DMS 273 treated with DMSO at 0.1 percent for 48 hours (cell line): ENCODE measurements at places on chromosomes 11 and 22.

GRCh38 chr11:66855574-66856495, 1.0 kb upstream of the LRFN4 start:
- DNase-seq: peak; percentile 49

DNA sequence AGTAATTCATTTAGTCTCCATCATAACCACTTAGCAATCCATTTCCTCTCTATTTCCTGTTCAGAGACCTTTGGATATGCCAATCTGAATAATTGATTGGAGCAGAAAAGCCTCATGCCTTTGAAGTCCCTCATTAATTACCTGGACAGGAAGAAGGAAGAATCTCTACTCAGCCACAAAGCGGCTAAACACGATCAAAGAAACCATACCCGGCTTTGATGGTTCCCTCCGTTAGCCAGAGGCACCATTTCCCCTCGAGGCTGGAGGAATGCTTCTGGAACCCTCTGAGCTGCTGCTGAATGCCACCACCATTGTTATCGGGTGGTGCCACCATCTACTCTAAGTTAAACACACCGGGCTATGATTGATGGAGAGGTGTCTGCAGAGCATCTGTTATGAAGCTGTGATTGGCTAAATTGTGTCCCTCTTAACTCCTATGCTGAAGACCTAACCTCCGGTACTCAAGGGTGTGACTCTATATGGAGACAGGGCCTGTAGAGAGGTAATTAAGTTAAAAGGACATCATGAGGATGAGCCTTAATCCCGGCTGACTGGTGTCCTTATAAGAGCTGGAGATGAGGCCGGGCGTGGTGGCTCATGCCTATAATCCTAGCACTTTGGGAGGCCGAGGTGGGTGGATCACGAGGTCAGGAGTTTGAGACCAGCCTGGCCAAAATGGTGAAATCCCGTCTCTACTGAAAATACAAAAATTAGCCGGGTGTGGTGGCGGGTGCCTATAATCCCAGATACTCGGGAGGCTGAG, 168.6 kb downstream of the CTTN start:
- DNase-seq: no peak

- DNase-seq: no peak
These were observed 4.1 kb downstream of the LRRC32 start for GRCh38 chr11:76666408-76666807.

DNA sequence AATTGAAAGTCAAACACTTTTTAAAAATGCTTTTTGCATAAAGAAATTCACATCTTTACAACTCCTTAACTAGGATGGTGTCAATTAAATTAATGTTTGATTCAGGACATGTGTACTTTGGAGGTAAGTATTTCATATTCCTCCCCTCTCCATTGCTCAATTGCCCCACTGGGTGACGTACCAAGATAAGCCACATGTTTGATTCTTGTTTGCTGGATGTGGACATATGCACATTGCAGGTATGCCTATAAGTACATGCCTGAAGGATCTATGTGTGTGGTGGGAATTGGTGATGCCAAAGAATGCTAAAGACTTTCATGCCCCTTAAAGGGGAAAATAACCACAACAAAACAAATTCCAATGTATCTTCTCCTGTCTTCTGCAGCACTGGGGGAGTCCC, 5.8 kb downstream of the CD44 start:
- DNase-seq: no peak

- DNase-seq: peak; percentile 1
These were observed 20.3 kb upstream of the MICAL2 start for GRCh38 chr11:12090061-12090591.

DNA sequence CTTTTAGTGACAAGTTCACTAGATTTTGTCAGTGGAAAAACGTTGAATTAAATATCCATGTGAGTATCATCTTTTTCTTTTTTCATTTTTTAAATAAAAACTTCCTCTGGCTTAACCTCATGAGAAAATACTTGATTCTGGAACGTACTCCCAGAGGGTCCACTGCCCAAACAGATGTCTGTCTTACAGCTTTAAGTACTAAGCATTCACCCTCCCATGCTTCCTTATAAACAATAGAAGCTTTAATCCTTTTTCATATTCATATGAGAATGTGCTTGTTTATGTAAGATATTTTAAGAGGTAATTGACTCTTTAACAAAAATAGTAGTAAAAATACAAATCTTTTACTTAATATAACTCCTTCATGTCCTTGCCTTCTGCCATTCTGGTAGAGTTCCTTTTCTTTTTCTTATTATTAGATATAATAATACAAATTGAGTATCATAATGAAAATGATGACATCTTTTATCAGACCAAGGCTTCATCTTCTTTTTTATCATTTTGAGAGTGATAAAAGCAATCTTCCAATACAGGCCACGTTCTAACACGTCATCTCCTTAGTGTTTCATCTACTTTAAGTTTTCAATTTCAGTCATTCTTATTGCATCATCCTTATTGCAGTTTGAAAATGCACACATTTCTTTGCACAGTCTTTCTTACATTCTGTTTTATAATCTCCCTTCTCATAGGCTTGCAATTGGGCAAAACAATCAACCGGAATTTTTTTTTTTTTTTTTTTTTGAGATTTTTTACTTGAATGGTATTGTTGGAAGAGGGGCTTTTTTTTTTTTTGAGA, 69.5 kb upstream of the MYO18B start:
- no peak for DNase-seq

DNA sequence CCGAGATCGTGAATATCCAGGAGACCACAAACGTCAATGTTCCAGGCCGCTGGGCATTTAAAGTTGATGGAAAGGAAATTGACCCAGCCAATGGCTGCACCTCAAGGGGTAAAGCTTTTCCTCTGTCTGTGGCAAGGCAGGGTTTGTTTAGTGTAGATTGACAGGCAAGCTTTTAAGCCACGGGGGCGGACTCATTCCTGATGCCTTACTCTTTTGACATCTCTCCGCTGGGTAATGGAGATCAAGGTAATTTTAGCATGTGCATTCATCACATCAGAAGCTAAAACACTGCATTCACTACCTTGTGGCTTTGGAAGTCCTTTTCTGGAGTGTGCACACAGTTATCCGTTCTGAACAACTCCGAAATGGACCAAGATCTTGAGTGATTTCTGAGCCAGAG, 12.6 kb downstream of the TECTA start:
- no peak for DNase-seq

- no peak for DNase-seq
These were observed 193.7 kb downstream of the MIAT start for GRCh38 chr22:26851125-26851524.

DNA sequence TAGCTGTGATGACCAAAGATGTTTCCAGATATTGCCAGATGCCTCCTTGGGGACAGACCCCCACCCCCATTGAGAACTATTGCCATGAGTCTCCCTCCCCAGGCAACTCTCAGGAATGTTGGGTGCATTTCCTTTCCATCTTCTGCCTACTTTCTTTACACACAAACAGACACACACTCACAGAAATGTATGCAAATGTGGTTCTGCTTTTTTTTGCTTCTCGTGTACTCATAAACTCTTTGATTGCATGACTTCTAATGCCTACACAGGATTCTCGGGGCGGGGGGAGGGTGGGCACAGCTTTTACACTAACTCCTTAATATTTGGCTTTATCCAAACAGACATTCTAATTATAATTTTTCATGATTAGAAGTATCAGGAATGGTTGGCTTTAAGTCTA, 53.3 kb upstream of the SUSD2 start:
- DNase-seq: no peak

DNA sequence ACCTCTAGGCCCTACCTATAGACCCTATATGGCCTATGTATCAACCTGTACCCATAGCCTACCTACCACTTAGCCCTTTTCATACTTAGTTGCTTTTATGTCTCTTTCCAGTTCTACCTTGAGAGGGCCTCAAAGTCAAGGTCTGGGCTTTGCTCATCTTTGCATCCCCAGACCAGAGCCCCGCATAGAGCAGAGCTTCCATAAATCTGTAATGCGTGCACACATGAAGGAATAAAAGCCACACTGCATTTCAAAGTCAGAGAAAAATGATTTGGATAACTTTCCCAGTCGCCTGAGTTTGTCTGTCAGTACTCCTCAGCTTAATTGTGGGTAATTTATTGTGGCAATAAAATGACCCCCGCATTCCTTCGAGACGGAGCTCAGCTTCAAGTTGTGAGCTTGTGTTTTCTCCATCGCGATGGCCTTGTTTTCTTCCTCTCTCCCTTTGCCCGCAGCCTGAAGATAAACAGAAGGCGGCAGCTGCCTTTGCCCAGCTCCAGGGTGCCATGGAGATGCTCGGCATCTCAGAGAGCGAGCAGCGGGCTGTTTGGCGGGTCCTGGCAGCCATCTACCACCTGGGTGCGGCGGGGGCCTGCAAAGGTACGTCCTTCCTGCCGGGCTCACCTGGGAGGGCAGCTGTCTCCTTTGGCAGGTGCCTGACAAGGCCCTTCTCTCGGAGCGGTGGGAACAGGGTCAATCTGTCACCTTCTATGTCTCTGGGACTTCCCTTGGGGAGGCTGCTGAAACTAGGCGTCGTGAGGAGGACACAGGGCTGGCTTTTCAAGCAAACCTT, 55.7 kb downstream of the MYO18B start:
- no peak for DNase-seq

GRCh38 chr22:41411021-41411851, 29.5 kb downstream of the TEF start:
- DNase-seq: no peak

DNA sequence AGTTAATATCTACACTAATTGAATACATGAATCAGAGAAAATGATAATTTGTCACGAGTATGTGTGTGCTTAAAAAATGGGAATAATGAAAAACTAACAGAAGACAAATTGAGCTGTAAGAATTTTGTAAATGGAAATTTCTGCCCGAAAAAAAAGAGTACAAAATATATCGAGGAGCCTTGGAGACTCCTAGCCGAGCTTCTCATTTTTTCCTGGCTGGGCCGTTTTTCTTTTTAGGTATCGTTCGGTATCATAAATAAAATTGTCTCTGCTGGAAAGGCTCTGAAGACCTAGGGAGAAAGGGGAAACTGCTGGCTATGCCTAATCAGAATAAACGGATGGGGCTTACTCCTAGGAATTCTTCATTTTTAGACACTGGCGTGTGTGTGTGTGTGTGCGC, 227.2 kb upstream of the RAG2 start:
- no peak for DNase-seq

GRCh38 chr22:43743131-43743530, 69.0 kb downstream of the EFCAB6 start:
- no peak for DNase-seq

GRCh38 chr11:112858289-112859023, 102.8 kb upstream of the NCAM1 start:
- DNase-seq: no peak

DNA sequence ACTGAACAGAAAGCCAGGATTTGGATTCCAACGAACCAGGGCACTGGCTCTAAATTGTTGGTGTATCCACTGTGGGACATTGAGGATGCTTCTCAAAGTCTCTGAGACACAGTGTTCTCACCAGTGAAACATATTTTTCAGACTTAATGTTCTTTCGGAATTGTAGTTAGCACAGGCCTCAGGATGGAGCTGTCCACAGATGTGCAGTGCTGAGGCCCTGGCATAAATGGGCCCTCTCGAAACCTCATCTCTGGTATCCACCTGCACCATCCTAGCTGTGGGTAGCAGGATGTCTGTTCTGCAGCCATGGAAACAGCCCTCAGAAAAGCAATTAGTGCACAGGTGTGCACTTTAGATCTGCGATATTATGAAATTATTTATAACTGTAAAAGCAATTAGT, 656.8 kb downstream of the TBC1D22A start:
- no peak for DNase-seq

GRCh38 chr22:26981111-26981510, 323.7 kb downstream of the MIAT start:
- DNase-seq: no peak

- no peak for DNase-seq
These were observed 129.5 kb upstream of the SORL1-AS1 start for GRCh38 chr11:121582296-121582695.

GRCh38 chr11:63553759-63554158, 9.4 kb downstream of the PLAAT2 start:
- no peak for DNase-seq
